NCI-H1417 (cell line): ENCODE measurements at places on chromosomes 7 and 10.

GRCh38 chr10:14838582-14839304 is 637 bp downstream of the HSPA14 start:
- peak; percentile 42 for DNase-seq

- no peak for DNase-seq
Observed at GRCh38 chr10:14397066-14397465, 66.3 kb upstream of the FRMD4A start.

GRCh38 chr7:101099969-101100781 is 14.9 kb downstream of the TRIM56 start:
- DNase-seq, result peak; percentile 28

DNA sequence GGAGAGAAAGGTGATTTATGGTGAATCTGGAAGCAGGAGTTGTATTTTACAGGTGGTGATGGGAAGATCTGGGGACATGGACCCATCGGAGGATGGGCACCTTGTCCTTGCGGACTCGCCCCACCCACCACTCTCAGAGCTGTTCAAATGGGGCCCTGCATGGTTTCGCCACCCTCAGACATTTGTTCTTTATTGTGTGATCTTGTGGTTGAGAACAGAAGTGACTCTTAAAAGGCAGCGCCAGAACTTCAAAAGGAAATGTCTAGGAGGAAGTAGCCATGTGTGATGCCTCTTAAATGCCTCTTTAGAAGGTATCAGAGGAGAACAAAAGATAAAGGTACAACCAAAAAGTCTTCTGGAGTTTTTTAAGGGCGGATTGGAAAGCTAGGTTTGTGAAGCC is 205.7 kb downstream of the KIAA1217 start:
- DNase-seq, result no peak

DNA sequence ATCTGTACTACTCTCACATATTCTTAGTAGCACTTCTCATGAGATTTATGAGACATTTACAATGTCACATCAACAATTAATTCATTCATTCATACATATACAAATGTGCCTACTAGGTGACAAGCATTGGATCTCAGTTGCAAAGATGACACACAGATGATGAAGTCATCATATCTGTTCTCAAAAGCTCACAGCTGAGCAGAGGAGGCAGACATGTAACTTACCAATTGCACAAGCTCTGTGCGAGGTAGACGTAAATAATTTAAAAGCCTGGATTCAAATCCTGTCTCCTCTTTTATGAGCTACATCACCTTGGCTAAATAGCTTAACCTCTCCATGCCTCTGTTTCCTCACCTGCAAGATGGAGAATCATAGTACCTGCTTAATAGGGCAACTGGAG is 109.4 kb upstream of the FAM133B start:
- DNase-seq, result no peak

GRCh38 chr10:100888957-100889356 is 23.8 kb upstream of the SLF2 start:
- no peak for DNase-seq

DNA sequence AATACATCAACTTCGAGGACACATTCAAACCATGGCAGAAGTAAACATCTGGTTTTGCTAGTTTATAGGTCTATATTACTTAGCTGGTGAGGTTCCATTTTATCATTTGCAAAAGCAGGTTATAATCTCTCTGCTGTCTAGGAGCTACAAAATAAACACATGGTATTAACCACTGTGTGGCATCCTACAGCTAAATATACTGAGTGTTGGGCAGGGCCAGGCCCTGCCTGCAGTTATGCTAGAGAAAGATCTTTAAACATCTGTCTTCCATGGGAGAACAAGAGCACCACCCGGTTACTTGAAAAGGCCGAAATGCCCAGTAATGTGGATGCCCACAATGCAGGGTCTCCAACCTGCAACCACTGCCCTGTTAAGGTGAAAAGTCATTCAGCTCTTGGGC is 20.6 kb upstream of the FKBP9 start:
- no peak for DNase-seq

- DNase-seq, result peak; percentile 8
Observed at GRCh38 chr7:83947260-83947659, 247.3 kb downstream of the SEMA3A start.

DNA sequence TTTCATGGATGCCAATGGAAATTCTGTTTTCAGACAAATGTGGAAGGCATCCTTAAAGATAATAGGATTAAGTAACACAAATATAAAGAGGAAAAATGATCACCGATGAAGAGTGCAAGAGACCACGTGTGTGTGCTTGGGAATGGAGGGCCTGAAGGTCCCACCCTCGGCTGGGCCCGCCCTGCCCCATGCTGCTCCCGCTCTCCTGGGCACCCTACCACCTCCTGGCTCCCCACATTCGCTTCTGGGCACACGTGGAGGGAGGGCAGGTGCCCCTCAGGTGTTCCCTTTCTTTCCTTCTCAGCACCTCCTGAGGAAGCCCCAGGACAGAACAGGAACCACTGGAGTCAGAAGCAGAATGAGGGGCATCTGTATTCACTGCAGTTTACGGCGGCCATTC is 367.6 kb downstream of the DNAJB6 start:
- no peak for DNase-seq

DNA sequence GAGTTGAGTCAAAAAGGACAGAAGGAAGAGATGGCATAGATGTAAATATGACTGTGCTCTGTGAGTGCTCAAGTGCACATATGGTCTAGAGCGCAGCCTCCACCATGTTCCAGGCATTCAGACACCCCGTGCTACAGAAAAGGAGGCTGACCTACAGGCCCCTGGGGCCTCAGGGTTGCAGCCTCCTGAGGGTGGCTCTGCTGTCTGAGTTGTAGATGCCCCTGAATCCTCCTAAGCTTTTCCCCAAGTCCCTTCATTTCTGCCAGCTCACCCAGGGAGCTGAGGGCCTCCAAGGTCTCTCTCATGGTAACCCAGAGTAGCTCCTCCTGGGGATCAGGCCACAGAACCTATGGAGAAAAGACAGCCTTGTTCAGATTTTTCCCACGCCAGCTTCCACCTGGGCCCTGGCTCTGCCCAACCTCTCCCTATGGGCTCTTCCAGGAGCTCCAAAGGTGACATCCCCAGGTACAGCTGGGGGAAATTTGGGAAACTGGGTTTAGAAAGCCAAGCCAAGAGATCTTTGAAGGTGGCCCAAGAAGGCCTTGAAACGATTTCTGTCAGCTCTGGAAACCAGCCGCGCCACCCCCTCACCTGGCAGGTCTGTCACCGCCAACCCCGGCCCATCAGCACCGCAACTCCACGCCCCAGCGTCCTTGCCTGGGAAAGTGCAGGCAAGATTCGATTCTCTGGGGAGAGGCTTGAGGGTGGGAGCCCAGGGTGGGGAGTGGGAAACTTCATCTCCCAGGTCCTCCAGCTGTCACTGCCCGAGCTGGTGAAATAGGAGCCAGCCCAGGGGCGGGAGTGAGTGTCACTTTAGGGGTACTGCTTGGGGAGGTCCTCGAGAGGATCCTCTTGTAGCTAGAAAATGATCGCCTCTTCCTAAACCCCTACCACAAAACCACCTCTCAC is 2.4 kb downstream of the ZNF467 start:
- no peak for DNase-seq

- peak; percentile 63 for DNase-seq
Observed at GRCh38 chr10:28263136-28263857, 39.6 kb downstream of the MPP7 start.

DNA sequence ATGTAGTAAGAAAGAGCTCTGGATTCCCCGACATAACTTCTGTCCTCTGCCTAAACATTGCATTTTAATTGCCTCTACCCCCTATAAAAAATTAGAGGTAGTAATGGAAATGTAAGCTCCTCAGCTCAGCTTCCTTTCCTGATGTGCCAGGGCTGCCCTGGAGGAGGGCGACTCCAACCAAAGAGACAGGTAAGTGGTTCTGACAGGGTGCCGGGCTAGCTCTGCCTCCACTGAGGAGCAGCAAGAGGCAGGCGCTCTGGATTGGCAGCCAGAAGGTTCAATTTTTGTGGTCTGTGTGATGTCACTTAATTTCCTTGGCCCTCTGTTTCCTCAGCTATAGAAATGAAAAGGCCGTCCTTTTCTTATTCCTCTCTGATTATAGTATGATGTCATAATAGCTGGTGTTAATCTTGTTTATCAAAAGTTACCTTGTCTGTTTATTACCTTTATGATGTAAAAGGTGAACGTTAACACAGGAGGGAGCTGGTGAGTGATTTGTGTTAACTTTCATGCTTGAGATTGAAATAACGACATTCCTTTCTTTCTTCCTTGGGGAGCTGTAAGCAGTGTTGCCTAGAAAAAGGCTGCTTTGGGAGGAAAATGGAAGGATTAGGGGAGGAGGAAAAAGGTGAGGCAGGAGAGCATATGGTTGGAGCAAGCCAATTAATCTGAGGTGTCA is 51.8 kb downstream of the ANLN start:
- no peak for DNase-seq

DNA sequence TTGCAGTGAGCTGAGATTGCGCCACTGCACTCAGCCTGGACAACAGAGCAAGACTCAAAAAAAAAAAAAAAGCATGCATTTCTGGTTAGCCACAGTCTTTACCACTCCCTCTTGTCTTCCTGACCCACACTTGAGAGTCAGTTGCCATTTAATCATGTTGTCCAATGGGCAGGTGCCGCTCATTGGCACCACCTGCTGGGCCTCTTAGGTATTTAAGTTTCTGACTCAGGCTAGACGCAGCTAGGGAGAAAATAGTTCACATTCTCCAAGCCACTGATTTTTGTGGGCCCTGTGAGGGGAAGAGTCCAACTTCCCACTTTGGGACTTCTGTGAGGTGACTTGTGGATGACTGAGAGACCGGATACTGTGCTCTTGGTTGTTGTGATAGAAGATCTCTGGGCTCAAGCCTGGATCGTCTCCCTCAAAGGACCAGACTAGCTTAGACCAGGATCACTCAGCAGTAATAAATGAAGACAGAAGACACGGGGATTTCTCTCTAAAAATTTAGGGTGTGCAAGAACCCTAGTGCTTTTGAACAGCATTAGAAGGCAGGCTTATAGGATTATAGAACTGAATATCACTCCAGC is 26.8 kb upstream of the SORCS3 start:
- DNase-seq, result no peak
